ENCODE measurements at places on chromosomes 5 and 9.

GRCh38 chr5:73232266-73233041 lies 59.5 kb downstream of the TMEM174 start:
- DNase-seq, result no peak

DNA sequence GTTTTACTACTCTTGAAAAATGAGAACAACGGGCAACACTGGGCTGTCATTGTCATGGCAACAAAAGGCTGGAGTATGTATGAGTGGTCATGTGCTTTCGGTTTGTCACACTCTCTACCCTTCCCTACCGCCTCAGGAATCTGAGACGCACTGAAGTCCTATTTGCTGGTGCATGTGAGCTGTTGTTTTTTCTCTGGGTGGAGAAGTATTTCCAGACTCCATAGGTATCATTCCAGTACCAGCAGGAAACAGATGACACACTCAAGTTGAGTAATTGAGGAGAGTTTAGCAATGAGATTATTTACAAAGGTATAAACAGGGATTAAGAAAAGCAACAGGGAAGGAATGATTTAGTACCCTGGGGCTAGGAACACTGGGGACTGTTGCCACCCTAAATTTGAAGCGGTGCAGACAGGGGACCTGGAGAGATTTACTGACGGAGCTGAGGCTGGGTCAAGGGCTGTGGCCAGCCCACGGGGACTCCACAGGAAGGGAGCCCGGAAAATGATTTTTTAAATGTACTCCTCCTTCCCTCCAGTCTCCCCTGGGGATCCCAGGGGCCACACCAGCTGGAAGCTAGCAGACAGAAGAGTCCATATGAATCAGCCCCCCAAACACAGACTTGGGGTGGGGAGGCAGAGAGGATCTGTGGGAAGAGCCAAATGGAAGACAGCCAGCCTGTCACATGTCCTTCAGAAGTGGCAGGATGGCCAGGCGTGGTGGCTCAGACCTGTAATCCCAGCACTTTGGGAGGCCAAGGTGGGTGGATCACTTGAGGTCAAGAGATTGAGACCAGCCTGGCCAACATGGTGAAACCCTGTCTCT lies 13.2 kb upstream of the ZBTB43 start:
- DNase-seq, result no peak

- no peak for DNase-seq
Measured at GRCh38 chr5:153122403-153122802, 368.1 kb upstream of the GRIA1 start.

DNA sequence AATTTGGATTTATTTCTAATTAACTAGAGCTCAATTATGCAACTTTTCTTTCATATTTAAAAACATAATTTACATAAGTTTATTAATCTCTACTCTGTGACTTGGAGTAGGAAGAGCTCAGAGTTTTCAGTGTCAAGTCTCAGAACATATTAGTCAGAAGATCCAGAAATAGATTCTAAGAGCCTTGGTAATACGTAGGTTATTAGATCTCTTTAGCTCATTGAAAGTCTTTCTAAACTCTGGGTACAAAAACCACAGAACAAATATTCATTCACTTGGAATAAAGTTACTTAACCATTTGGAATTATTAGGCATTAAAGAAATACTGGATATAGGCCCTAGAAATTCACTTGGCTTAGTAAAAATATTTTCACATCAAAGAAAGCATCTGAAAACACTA lies 26.3 kb upstream of the ISCA1 start:
- no peak for DNase-seq

DNA sequence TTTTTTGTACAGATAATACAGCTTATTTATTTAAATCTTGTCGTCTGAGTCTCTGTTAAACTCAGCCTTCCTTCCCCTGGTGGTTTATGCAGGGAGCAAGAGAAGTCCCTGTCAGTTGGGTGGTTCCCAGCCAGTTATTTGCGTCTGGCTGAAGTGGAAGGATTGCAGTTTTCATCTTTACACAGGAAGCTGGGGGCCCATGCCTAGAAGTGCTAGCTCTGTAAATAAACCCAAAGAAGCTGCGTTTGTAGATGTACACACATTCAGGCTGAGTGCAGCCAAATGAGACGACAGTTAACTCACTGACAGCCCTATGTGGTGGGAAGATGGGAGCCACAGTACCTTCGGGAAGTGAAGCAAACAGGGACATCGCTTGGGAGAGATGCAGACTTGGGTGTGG lies 122.1 kb downstream of the SAXO1 start:
- no peak for DNase-seq

- no peak for DNase-seq
Measured at GRCh38 chr5:170896779-170897178, 35.0 kb downstream of the RANBP17 start.

- DNase-seq, result no peak
Measured at GRCh38 chr9:135146766-135147473, 59.5 kb downstream of the OLFM1 start.

DNA sequence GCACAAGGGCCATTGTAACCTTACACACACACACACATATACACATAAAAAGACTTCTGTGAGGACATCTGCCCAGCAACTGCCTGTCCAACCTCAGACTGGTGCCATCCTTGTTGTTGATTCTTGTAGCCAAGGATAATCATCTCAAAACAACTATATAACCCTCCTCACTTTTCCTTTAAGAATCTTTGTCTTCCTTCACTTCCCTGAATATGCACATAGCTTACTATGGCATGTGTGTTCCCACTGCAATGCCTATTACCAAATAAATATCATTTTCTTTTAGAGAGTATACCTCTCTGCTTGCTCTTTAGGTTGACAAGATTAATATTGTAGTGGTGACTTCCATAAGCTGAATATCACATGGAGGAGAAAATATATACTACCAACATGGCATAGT lies 55.2 kb downstream of the APBA1 start:
- DNase-seq, result no peak

DNA sequence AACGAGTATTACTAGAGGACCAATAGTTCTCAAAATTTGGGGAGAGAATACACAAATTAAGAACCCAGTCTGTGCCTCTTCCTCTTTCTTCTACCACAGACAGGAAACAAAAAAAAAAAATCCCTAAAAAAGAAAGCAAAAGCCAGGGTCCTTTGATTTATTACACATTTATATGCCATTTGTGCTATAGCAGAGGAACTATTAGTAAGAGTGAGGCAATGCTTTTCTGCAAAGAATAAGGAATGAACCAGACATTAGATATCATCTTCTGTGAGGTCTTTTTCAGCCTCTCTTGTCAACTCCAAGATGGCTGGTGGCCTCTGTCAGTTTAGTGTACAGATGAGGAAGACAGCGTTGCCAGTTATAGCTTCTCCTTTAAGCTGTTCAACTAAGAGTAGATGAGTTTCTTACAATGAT lies 127.6 kb downstream of the RFX3 start:
- no peak for DNase-seq

GRCh38 chr5:68424799-68425537 lies 209.4 kb downstream of the PIK3R1 start:
- DNase-seq, result no peak

DNA sequence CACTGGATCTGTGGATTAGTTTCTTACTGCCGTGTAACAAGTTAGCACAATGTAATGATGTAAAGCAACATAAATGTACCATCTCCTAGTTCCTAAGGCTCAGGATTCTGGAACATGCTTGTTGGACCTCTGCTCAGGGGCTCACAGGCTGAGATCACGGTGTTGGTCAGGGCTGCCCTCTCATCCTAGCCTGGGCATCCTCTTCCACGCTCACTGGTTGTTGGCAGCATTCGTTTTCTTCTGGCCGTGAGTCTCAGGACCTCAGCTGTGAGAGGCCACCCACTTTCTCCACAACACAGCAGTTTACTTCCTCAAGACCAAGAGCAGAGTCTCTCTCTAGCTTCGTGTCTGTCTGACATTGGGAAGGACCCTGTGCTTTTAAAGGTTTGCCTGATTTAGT lies 17.3 kb downstream of the RASGEF1C start:
- no peak for DNase-seq

- DNase-seq, result no peak
Measured at GRCh38 chr9:83401328-83401900, 136.8 kb downstream of the FRMD3 start.

DNA sequence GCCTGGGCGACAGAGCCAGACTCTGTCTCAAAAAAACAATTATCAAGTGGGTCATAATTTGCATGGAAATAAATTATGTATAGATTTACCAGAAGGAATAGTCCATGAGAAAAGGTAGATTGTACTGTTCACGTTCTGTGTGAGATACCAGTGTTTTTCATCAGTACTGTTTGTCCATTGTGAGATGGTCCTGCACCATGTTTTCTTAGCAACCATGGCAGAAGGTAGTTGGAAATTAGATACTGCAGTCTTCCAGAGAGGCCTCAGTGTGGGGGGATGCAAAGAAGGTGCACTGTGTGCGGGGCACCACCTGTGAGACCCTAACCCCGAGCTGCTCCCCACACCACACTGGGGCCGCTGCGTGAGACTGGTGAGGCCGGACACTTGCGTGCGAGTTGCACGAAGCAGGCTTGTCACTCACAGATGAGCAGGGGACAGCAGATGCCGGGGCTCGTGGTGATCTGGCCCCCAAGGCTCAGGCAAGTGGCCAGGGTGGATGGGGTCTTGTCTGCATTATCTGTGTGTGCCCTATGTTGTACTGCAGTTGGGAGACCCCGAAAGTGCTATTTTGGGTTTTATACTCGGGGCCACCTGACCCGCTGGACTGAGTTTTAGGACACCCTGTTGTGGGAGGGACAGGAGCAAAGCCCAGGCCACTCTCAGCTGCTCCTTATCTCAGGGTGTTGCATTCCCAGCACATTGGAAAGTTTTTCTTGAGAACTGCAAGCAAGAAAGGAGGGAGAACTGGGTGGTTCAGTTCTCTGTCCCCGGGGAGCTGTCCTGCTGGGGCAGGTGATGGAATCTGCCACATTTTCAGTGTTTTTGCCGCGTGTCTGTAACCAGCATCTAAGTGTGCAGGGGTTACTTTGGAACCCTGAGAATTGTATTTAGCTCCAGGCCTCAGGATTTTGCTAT lies 61.9 kb downstream of the EHMT1 start:
- DNase-seq, result no peak

- no peak for DNase-seq
Measured at GRCh38 chr5:66805514-66806430, 209.6 kb downstream of the MAST4 start.

DNA sequence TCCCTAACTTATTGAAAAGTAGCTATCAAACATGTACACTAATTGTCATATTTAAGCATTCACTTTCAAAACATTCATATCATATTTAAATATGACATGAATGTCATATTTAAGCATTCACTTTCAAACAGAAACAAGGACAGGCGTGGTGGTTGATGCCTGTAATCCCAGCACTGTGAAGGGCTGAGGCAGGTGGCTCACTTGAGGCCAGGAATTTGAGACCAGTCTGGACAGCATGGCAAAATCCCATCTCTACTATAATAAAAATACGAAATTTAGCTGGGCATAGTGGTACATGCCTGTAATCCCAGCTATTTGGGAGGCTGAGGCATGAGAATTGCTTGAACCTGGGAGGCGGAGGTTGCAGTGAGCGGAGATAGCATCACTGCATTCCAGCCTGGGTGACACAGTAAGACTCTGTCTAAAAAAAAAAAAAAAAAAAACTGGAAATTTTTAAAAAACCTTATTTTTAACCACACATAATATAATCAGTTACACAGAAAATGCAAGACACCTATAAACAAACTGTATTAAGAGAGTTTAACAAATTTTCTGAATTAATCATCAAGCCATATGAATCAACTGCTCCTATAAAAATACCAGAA lies 88.1 kb downstream of the LPAR1 start:
- DNase-seq, result no peak

DNA sequence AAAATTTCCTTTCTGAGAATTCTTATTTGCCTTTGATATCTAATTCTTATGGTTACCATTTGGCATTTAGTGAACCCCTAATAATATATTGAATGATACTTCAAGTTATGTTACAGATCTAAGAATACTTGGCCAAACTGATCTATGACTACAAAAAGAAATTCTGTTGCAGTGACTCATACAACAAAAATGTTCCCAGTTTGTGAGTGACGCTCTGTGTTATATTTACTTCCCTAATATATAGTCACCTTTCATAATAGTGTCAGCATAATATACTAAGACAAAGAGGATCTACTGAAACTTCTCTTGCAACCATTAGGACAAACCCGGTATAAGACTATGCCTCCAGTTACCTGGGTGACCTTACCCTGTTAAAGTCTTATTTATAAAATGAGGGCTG lies 216.9 kb upstream of the TLX3 start:
- DNase-seq, result no peak

- DNase-seq, result no peak
Measured at GRCh38 chr9:38439291-38439915, 15.1 kb upstream of the IGFBPL1 start.

DNA sequence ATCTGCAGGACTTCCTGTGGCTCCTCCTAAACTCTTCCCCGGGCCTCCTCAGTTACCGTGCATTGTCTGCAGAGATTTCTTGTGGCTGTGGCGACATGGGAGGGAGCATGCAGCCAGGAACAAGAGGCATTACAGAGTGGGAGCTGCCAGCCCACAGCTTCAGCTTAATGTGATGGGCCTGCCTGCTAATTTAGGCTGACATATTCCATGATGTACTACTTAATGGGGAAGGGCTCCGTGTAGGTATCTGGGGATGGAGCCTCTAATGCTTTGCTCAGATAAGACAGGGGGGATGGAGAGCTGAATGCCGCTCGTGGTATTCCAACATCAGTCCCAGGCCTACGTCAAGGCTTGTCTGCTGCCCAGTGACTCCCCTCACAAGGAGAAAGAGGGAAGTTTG lies 137.6 kb upstream of the GPR151 start:
- no peak for DNase-seq

GRCh38 chr5:172456076-172456722 lies 1.9 kb upstream of the SH3PXD2B start:
- no peak for DNase-seq

- no peak for DNase-seq
Measured at GRCh38 chr9:138118601-138119071, 241.1 kb downstream of the CACNA1B start.

- DNase-seq, result no peak
Measured at GRCh38 chr9:75851917-75852316, 38.6 kb upstream of the PCSK5 start.

DNA sequence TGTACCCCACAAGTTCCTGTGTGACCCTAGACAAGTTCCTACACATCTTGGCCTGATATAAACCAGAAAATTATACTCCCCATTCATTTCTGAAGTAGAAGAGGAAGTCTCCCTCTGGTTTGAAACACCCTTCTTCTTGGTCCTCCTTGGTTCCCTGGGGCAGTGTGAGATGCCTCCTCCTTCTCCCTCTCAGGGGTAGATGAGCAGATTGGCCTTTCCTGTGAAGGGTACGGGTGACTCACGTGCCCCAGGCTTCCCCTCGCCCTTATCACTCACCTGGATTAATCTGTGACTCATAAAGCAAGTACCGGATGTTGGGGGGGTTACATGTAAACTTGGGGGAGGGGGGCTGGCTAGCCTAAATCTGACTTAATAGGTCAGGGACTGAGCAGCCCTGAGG lies 11.1 kb upstream of the AQP3 start:
- DNase-seq, result no peak
